ENCODE measurements at places on chromosomes 5 and 9. TPM values are rescaled to one million over a fixed set of nuclear protein-coding genes. Genes with fewer than 3 reads are reported as not detected.

The PCDHA9 gene
- polyA plus RNA-seq = not detected

The HSPB3 gene
- polyA plus RNA-seq = 0.47 TPM

The GRK6 gene
- polyA plus RNA-seq = 68.0 TPM

The DNAI1 gene
- 4.6 TPM for polyA plus RNA-seq

The IFNK gene
- polyA plus RNA-seq = not detected

The FOXD4L4 gene
- polyA plus RNA-seq = 0.08 TPM

The NIPSNAP3A gene
- polyA plus RNA-seq = 18.9 TPM

The HARS1 gene
- polyA plus RNA-seq = 43.8 TPM

The SLC36A3 gene
- not detected for polyA plus RNA-seq
